ENCODE measurements at places on chromosomes 11 and 22.
A peak's percentile ranks its signal among the peaks of the same experiment; 100 is the strongest.

GRCh38 chr22:19942157-19943081, 801 bp upstream of the TXNRD2 start:
- DNase-seq = peak; percentile 56

DNA sequence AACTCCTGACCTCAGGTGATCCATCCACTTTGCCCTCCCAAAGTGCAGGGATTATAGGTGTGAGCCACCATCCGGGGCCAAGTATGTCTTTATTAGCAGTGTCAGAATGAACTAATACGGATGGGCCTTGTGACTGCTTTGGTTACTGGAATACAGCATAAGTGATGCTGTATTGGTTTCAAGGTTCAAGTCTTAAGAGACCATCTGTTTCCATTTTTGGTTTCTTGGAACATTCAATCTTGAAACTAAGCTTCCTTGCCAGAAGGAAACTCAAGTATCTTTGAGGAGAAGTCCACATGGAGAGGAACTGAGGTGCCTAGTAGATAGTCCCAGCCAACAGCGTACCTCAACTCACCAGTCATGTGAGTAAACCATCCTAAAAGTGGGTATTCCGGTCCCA, 58.8 kb downstream of the APOL3 start:
- no peak for DNase-seq

GRCh38 chr11:20261526-20261925, 101.3 kb upstream of the DBX1 start:
- no peak for DNase-seq

GRCh38 chr11:20080032-20080685, 80.1 kb downstream of the DBX1 start:
- DNase-seq = no peak

GRCh38 chr11:31089117-31089516, 280.4 kb downstream of the DCDC1 start:
- no peak for DNase-seq

DNA sequence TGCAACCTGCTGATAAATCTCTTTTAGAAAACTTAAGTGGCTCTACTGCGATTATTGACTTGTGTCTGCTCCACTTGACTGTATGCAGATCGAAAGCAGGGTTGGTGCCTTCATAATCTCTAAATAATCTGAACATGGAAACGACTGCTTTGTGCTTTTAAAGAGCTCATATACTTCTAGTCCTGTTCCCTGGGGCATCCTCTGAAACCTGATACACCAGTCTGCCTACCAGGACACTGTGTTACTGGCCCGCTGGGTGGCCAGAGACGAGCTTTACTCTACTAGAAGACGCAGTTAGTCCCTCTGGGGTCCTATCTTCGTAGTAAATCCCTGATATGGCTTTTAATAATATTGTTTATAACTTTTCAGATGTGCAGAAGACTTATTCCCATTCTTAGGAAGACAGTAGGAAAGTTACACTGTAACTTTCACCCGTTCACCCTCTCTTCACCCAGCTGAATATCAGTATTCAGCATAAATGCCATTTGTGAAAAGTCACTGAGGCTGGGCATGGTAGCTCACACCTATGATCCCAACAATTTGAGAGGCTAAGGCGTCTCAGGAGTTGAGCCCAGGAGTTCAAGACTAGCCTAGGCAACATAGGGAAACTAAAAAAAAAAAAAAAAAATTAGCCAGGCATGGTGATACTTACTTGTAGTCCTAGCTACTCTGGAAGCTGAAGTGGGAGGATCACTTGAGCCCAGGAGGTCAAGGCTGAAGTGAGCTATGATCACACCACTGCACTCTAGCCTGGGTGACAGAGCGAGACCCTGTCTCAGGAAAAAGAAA, 9.0 kb upstream of the HTR3B start:
- DNase-seq = no peak

GRCh38 chr22:29607426-29607825, 4.0 kb downstream of the NF2 start:
- no peak for DNase-seq

- no peak for DNase-seq
Observed at GRCh38 chr22:33850193-33850592, 70.1 kb downstream of the LARGE1 start.

GRCh38 chr11:98136357-98136756, 884.4 kb upstream of the CNTN5 start:
- no peak for DNase-seq
